IMR-90 (cell line): ENCODE measurements at places on chromosomes 5 and 9. TPM values are rescaled to one million over a fixed set of nuclear protein-coding genes. Genes with fewer than 3 reads are reported as not detected.

- peak; percentile 44 for DNase-seq
Observed at GRCh38 chr9:134378901-134379338, 52.7 kb downstream of the RXRA start.

- DNase-seq: no peak
Observed at GRCh38 chr5:81763294-81763928, 12.5 kb upstream of the SSBP2 start.

GRCh38 chr5:10339058-10339811 is 14.3 kb upstream of the MARCHF6 start:
- no peak for DNase-seq

DNA sequence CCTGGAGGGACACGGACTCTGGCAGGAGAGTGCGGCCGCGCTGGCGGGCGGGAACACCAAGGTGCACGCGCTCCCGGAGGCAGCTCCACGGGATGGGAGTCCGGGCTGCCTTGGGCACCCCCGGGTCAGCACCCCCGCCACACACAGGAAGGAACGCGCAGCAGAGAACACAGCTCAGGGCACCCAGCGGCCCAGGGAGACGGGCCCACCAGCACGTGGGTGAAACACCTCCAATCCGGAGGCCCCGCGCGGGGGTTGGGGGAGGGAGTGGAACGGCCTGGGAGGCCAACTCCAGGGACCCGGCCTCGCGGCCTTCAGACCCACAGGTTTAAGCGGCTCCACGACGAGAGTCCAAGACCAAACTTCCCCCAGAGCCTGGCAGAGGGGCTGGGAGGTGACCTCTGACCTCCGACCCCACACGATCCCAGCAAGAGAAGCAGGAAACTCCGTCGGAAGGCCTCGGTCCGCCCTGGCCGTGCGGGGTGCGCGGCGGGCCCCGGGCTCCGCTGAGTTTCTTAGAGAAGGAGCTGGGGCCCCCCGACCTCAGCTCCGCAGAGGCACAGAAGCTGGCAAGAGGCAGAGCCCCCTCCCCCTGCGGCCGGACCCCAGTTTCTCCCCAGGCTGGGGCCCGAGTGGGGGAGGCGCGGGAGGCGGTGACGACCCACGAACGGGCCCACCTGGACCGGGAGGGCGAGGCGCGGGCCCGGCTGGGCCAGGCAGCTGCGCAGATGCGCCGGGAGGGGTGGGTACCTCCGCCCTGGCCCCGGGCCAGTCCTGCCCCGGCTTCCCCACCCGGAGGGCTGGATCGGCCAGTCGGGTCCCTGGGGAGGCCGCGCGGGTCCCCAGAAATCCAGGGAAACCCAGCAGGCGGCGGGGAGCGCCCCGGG is 851 bp downstream of the NACC2 start:
- DNase-seq: peak; percentile 31

- DNase-seq: no peak
Observed at GRCh38 chr9:101618698-101619097, 23.9 kb upstream of the PPP3R2 start.

DNA sequence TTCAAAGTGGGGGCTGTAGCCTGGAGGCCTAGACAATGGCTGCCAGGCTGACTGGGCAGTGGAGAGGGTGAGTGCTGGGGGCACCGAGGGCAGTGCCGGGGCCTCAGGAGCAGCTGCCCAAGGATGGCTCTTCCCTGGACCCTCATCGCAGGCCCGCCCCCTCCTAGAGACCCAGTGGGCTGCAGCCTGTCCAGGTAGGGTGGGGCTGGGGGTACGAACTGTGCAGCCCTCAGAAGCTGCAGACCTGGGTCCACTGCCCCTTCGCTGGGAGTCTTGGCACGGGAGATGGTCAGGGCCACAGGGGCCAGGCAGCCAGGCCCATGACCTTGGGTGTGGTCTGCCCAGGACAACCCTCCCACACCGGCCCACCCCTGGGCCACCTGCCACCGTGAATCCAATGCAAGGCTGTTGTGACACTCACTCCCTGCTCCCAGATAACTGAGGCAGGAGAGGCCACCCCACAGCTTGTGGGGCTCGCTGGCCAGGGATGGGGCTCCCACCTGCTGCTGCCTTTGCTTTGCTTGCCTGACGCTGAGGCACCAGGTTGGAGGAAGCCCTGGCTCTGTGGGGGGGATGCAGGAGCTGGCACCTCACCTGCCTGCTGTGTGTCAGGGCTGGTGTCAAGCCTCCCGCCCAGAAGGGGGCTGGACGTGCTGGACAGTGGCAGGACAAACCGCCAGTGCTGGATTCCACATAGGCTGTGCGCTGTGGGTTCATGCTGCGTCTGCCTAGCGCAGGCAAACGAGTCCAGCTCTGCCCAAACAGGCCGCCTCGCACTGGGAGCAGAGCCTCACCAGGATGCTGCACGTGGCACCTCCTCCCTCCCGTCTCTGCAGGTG is 23.1 kb upstream of the SLC9A3 start:
- DNase-seq: no peak

GRCh38 chr5:54860321-54860720 is 125.1 kb downstream of the ESM1 start:
- no peak for DNase-seq

- DNase-seq: no peak
Observed at GRCh38 chr5:126139086-126139485, 284.1 kb upstream of the GRAMD2B start.

DNA sequence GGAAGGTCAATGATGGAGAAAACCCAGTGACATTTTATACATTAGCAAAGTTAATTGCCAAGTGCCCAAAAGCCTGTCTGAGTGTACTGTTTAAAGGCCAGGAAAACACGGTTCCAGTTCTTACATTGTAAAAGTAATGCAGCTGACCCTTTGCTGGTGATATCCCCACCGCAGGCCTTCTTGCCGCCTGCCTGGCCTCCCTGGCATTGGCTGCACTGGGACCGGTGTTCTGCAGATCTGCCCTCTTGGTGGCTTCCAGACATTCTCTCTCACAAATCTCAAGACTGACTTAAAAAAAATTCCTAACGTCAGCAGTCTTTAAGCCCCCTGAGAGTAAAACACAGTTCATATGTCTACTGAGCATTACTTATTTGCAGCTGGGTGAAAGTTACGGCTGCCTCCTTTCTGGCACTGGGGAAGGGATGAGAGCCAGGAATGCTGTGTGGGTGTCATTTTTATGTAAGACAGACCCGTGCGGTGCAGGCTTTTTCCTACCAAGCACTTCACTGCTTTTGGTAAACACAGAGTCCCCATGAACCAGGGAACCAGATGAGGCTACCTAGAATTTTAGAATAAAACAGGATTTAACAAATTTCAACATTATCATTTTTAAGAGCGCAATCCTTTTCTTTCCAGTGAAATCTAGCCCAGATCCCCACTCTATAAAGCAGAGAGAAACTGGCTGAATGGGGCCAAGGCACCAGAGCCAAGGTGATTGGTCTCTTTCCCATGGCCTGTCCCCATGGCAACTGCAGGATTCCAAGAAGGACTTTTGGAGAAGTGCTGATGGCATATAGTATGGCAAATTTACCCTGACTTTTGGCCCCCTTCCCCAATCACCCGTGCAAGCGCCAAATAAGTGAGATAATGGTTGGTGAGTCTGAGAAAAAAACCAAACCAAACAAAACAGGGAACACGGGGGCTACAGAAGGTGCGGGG is 80.8 kb downstream of the LMNB1 start:
- peak; percentile 35 for DNase-seq

GRCh38 chr9:2390028-2390427 is 231.6 kb upstream of the VLDLR start:
- no peak for DNase-seq

DNA sequence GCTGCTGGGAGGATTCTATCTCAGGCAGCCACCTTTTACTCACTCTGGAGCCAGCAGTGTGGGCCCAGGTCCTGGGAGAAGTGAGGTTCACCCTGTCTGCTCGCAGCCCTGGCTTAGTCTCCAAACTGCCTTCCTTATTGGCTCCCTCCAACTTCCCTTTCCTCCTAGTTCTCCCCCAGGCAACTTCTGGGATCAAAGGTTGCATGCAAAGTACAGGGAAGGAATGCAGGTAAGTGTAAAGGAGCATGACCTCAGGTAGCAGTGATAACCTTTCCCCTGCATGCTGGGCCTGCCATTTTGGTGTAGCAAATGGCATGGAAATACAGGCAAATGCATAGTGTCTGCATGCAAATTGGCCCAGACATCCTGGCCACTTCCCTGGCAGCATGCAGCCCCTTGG is 53.8 kb upstream of the ARAP3 start:
- no peak for DNase-seq

GRCh38 chr9:137138722-137139467 is at the start of gene GRIN1:
GRIN1 (plus strand) TSS chr9:137139154; CDS start chr9:137139487, 333 bp downstream.
- no peak for DNase-seq

GRCh38 chr5:153749960-153750359 is 259.5 kb downstream of the GRIA1 start:
- no peak for DNase-seq

- DNase-seq: peak; percentile 49
Observed at GRCh38 chr9:111839387-111839786, 44.6 kb upstream of the SHOC1 start.

GRCh38 chr5:26872337-26872736 is 166.0 kb downstream of the CDH9 start:
- DNase-seq: no peak

- DNase-seq: peak; percentile 95
Observed at GRCh38 chr5:95530416-95530815, 24.4 kb downstream of the SKIC3 start.

GRCh38 chr5:38719916-38720315 is 125.9 kb upstream of the OSMR start:
- peak; percentile 89 for DNase-seq

GRCh38 chr5:139388198-139388821 is 1.4 kb downstream of the MZB1 start:
- peak; percentile 20 for DNase-seq

GRCh38 chr5:109413458-109413857 is 3.7 kb upstream of the PJA2 start:
- DNase-seq: peak; percentile 58

DNA sequence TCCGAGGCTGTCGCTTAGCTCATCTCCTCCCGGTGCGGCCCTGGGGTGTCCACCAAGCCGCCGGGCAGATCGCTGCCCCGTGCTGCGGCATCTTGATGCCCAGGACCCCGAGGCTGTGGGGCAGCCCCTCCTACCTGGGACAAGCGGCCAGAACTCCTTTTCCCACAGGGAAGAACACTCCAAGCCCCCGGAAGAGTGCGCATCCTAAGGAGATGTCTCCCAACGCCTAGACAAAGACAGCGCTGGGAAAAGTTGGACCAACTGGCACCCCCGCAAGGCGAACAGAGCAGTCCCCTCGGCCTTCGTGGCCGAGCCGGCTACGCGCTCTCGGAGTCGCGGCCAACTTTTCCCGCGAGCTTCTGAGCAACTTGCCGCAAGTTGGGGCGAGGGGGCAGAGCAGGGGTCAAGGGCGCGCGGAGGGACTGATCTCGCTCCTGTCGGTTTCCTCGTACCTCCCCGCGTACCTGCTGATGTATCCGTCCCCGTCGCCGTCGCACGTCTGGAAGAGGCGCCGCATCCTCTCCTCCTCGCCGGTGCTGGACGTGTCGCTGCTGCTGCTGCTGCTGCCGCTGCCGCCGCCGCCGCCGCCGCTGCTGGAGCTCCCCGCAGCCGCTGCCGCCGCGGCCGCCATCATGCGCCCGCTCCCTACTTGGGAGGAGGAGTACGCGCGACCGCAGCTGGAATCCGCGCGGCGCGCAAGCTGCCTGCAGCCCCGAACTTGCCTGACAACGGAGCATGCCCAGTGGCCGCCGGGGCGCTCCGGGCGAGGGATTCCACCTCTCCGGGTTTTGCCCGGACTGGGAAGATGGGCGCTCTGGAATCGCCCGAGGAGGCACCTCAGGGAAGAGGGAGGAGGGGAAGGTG is at the start of gene MCC:
Gene MCC, minus strand, starts transcription at position 673 of the 864 bp plus-strand sequence.
- peak; percentile 93 for DNase-seq

- peak; percentile 68 for DNase-seq
Observed at GRCh38 chr5:21688655-21689054, 1164.5 kb downstream of the CDH12 start.

DNA sequence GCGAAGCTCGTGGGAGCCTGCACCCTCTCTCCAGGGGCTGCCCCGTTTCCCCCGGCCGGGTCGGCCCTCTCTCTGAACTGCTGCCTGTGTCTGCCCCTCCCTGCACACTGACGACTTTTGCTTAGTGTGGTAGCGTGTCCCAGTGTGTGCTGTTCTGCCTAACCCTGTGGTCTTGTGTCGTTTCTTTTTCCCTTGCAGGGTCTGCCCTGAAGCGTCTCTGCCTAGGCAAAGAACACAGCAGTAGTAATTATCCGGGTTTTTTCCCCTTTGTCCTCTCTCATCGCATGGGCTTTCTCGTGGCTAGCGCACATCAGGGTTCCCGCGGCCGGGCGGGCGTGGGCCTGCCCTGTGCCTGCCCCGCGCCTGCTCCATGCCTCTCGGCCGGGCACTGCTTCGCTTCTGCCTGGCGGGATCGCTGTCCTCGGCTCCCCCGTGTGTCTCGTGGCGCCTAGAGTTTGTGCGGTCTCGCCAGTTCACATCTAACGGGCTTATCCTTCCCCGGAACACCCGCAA is 122.7 kb downstream of the WNK2 start:
- DNase-seq: no peak

GRCh38 chr9:33645706-33646105 is 121.7 kb downstream of the ANKRD18B start:
- DNase-seq: no peak

DNA sequence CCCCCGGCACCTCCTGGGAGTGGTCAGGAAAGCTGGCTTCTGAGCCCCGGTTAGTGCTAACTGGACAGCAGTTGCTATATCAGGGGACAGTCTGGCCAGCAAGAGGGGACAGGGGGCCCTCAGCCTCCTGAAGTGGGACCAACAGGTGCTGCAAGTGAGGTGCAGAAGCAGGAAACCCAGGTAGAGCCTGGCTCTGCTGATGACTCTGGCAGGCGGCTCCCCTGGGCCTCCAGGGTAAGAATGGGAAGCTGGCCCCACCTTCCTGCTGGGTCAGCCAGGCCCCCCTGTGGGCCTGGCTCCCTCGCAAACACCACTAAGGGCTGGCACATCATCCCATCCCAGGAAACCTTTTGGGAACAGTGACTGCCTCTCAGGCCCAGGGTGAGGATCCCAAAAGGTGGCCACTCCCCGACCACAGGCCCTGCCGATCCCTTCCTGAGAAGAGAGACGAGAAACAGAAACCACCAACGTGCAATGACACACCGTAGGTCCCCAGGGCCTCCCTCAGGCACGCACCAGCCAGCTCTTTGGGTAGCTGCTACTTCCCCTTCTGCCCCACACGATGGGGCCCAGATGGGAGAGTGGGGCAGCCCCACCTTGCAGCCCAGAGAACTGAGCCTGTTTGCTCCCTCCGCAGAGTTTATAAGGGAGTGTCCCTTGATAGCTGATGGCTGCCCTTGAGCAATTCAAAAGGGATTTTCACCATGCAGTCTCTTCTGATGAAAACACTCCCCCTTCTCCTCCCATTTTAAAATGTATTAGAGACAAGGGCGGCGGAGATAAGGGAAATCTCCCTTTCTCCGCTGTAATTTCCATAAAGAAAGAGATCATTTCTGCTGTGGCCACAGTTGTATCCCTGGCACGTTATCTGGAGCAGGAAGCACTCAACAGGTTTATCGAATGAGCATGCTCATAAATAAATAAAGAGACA is 76.8 kb downstream of the STK10 start:
- peak; percentile 56 for DNase-seq

- no peak for DNase-seq
Observed at GRCh38 chr9:6590334-6590733, 55.2 kb downstream of the GLDC start.

HCN1 gene
- not detected in 2 replicates for polyA plus RNA-seq

SLC25A2 gene
- polyA plus RNA-seq: not detected in 2 replicates

GPR21 gene
- polyA plus RNA-seq: not detected in 2 replicates

TTLL11 gene
- polyA plus RNA-seq: 4.6 and 4.8 TPM in 2 replicates

NTNG2 gene
- polyA plus RNA-seq: 0.84 and 1.2 TPM in 2 replicates

CERCAM gene
- polyA plus RNA-seq: 118 and 146 TPM in 2 replicates

PCDHB8 gene
- polyA plus RNA-seq: 0.03 and 0.07 TPM in 2 replicates

SLC6A3 gene
- not detected in 2 replicates for polyA plus RNA-seq

MPDZ gene
- 14.6 and 18.8 TPM in 2 replicates for polyA plus RNA-seq

PCDHAC2 gene
- not detected in 2 replicates for polyA plus RNA-seq

GPSM1 gene
- polyA plus RNA-seq: 71.2 and 91.4 TPM in 2 replicates

GPR151 gene
- polyA plus RNA-seq: not detected in 2 replicates

POC5 gene
- 6.2 and 6.6 TPM in 2 replicates for polyA plus RNA-seq
